Activated CD4-positive, alpha-beta T cell treated with anti-CD3 and anti-CD28 coated beads for 24 hours (primary cell): ENCODE measurements at places on chromosomes 7 and 10.
A peak's percentile ranks its signal among the peaks of the same experiment; 100 is the strongest.

- DNase-seq = no peak
These were observed 91.3 kb downstream of the POU6F2 start for GRCh38 chr7:39069031-39069430.

- no peak for DNase-seq
These were observed 589.3 kb downstream of the DNAJB6 start for GRCh38 chr7:157926107-157926506.

DNA sequence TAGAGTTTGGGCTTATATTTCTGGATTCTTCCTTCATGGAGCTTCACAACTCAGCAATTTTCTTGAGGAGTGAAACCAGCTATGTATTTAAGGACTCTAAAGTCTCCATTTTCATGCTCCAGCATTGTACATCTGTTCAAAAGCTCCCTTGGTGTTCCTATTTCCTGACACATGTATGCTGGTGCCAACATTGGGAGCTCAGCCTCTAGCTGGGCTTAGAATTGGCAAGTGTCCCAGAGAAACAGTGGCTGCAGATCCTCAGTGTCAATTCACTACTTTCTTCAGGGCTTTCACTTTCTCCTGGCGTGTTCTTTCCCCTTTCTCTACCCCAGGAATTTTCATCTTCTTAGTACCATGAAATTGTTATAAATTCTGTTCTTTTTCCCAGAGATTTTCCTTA is 103.1 kb downstream of the ZNF467 start:
- DNase-seq = no peak

GRCh38 chr7:14510268-14510667 is 392.3 kb downstream of the DGKB start:
- DNase-seq = no peak

DNA sequence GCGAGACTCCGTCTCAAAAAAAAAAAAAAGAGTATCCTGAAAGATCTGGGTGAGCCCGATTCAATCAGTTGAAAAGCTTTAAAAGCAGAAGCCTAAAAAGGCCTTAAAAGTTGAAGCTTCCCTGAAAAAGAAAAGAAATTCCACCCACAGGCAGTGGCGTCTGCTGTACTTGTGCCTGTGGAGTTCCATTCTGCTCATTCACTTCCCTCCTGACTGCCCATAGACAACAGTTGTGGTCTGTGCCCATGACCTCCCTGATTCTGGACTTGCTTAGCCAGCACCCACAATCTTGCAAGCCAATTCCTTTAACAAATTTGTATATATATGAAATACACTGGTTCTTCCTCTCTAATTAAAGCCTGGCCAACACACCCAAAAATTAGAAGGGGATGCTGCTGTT is 141.7 kb downstream of the DLG5 start:
- DNase-seq = no peak

DNA sequence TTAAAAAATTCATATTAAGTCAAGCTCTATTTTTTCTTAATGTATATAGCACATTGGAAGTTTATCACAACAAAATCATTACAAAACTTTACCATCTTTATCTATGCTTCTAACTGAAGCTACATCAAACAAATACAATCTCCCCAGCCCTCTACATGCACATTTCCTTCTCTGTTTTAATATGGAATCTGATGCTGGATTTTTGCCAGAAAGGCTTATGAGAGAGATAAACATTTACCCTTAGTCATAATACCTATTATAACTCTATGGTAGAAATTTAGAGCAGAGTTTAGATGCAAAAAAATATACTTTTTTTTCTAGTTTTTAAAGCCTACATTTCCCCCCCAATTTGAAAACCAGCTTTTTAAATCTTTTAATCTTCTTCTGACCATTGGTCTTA is 1198.6 kb downstream of the GATA3 start:
- no peak for DNase-seq

- DNase-seq = no peak
These were observed at the start of gene RAPGEF5 for GRCh38 chr7:22356701-22357310. Gene RAPGEF5, minus strand, starts transcription at chr7:22357154. Its CDS starts 94 bp downstream, at chr7:22357060.

- no peak for DNase-seq
These were observed 86.0 kb downstream of the HIP1 start for GRCh38 chr7:75652788-75653187.

- no peak for DNase-seq
These were observed 84.7 kb downstream of the MMRN2 start for GRCh38 chr10:86872757-86873156.

- peak; percentile 56 for DNase-seq
These were observed 228.2 kb downstream of the PTEN start for GRCh38 chr10:88091490-88092061.

DNA sequence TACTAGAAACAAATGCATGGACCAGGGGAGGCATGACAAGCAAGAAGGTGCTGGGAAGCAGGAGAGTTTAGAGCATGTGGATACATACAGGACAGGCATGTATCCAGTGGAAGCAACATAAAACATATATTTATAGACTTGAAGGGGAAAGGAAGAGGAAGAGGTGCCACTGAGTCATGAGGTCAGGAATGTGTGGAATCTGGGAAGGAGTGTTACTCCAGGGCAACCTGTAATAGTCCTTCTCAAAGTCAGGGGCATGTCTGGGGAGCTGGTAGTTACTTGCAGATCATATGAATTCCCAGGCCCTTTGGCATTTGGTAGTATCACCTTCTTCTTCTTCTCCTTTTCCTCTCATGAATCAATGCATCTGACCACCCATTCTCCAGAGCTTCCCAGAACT is 246.6 kb downstream of the XPNPEP1 start:
- no peak for DNase-seq

DNA sequence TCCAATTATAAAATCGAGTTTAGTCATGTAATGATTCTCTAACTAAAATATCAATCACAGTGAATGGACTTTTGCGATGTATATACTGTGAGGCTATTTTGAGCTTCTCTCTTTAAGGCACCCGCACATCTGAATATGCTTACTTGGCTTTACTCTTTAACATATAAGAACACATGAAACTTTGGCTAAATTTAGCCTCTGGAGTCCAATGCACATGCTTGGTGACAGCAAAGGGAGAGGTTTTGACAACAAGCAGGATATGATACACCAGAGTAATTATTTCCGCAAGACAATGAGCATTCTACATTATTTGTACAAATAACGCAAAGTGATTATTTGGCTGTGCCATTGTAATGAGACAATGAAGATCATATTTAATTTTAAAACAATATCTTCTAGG is 72.4 kb downstream of the ARID5B start:
- DNase-seq = no peak

DNA sequence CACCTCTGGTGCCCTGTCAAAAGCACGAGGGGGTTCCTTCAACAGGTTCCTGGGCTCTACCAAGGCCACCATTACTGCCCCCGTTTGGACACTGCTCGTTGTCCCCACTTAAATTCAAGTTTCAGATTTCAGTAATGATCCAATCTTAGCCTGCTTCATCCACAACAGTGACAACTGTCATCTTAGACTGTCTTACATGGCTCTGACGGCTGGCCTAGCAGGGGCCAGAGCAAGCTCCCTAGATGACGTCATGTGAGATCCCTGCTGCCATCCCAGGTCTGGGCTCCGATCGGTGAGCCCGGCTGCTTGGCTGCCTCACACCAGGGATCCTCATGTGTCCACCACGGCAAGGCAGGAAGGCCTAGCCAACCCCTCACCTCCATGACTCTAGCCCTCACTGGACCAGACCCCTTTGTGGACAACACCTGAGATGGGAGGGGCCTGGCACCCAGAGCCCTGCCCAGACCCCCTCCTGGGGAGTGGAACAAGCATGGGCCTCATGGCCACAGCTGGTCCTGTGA is 82.5 kb downstream of the FAM53B start:
- no peak for DNase-seq

GRCh38 chr7:32326078-32326477 is 164.1 kb downstream of the LSM5 start:
- no peak for DNase-seq

GRCh38 chr7:65872776-65873581 is at the start of gene VKORC1L1:
Gene VKORC1L1, plus strand, starts transcription at chr7:65873074. Its CDS starts 298 bp downstream, at chr7:65873372.
- peak; percentile 87 for DNase-seq

- no peak for DNase-seq
These were observed 52.8 kb downstream of the COBL start for GRCh38 chr7:51263631-51264484.

- no peak for DNase-seq
These were observed 91.9 kb downstream of the WDFY4 start for GRCh38 chr10:48776528-48776927.

DNA sequence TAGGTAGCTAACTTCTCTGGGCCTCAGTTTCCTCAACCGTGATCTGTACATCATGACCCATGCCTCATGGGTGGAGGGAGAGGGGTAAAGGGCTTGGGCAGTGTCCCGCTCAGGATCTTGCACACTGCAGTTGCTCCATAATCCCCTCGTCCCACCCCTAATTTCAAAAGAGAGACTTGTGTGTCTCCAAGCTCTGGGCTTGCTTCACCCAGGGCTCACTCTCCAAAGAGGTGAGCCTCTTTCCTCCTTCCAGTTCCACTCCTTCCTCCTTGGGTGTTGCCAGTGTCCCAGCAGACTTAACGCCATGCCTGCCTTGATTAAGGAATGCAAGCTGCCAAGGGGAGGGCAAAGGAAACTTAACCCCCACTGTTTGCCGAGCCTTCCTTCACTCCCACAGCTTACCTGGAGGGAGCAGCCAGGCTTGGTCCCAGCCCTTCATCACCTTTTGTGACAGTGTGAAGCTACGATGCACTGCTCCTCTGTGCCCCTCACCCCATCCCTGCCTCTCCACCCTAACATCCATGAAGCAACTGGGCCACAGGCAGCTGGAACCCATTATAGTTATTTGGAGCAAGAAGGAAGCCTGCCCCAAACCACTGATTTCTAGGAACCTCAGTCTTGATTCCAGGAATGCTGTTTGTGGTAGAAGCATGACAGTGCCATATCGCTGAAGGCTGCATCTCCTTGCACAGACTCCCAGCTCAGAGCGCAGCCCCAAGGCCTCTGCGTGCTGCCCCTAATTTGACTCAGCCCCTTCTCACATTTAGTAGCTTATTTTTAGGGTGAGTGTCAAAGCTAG is 363.3 kb downstream of the TNS3 start:
- no peak for DNase-seq

GRCh38 chr7:79421751-79422150 is 31.7 kb downstream of the MAGI2 start:
- DNase-seq = no peak

DNA sequence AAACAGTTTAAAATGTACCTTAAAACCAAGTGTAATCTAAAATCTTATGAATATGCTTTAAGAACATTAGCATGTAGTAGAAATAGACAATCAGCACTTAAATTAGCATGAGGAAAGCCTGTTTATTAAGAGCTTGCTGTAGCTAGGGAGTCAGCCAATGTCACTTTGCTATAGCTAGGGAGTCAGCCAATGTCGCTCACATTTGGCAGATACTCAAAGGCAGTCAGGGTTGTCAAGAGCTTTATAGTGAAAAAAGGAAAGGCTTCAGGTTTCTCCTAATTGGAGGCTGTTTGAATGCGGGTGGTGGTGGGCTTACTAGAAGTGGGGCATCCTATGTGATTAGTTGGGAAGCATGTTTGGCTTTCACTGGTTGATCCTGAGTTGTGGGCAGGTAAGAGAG is 226.2 kb upstream of the DGKB start:
- no peak for DNase-seq

DNA sequence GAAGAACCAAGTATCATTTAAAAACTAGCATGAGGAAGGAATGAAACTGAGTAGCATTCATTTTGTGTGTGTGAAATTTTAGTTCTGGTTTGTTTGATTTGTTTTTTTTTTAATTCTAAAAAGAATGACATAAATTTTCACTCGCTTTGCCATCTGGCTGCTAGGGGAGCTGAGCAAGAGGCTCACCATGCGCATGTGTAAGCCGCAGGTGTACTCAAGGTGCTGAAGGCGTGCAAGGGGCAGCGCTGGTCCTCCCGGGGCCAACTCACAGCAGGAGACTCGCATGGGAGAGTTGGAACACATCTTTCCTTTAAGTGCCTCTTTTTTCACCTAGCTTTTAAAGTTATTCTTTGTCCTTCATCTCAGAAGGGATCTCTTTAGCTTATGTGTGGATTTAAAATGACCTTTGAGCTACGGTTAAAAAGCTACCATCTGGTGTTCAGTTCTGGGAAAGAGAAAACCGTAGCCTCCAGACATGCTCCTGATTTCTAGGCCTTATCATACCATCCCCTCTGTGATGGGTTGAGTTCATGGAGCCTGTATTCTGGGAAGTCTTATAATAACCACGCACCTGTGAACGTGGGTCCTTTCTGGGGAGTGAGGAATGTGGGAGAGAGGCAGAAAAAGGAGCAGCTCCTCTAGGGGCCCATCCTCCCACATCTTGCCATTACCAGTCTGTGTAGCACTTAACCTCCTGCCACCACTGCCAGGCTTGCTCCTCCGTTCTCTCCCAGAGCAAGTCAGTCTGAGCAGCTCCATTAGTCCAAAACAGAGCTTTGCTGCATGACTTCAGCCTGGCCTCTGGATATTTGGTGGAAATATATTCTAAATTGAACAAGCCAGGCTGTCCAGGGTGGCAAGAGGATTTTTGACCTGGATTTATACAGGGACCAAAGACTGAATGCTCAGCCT is 61.9 kb downstream of the KLHDC10 start:
- no peak for DNase-seq

- DNase-seq = no peak
These were observed 386.1 kb downstream of the PLXDC2 start for GRCh38 chr10:20202337-20202736.

DNA sequence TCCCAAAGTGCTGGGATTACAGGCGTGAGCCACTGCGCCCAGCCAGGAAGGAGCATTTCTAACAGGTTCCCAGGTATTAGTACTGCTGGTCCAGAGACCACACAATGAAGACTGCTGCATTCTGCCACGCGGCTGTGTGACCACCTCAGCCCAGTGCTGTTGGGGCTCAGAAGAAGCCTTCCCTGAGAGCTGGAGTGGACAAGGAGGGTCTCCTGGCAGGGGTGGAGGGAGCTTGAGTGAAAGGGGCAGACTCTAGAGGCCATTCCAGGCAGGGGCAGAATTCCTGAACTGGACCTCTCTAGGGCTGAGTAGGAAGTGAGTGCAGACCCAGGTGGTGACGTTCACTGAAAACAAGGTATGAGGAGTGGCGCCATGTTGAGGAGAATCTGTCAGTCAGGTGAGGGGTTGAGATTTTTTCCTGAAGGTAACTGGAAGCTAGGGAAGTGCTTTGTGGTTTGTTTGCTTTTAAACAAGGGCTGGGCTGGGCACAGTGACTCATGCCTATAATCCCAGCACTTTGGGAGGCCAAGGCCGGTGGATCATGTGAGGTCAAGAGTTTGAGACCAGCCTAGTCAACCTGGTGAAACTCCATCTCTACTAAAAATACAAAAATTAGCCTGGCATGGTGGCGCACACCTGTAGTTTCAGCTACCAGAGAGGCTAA is 67.6 kb downstream of the TACC2 start:
- DNase-seq = no peak

DNA sequence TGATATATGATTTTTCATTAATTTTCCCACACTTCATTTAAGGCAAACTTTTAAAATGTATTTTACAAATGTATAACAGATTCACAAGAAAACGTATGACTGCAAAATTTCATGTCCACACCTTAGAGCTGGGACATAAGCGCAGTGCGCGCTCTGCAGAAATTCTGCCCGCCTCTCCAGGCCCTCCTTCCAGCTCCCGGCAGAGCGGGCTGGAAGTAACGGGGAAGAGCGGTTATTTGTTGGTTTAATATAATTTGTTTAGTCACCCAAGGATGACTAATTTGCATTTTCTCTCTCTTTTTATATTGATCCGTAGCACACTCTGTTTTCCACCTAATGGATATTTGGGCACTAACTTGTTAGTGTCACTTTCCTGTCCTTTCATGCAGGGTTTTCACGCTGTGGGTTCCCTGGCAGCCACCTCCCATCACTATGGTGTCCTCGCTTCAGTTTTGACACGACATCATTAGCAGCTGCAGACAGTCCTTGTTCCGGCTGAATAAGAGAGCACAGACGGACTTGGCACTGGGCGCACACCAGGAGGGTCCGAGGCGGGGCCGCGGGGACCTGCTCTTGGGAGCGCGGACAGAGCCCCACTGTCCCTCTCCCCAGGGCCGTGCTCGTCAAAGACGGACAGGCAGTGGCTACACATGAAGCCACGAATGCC is 129.2 kb upstream of the SEC61G start:
- DNase-seq = no peak
